ENCODE measurements at places on chromosomes 5 and 9.

DNA sequence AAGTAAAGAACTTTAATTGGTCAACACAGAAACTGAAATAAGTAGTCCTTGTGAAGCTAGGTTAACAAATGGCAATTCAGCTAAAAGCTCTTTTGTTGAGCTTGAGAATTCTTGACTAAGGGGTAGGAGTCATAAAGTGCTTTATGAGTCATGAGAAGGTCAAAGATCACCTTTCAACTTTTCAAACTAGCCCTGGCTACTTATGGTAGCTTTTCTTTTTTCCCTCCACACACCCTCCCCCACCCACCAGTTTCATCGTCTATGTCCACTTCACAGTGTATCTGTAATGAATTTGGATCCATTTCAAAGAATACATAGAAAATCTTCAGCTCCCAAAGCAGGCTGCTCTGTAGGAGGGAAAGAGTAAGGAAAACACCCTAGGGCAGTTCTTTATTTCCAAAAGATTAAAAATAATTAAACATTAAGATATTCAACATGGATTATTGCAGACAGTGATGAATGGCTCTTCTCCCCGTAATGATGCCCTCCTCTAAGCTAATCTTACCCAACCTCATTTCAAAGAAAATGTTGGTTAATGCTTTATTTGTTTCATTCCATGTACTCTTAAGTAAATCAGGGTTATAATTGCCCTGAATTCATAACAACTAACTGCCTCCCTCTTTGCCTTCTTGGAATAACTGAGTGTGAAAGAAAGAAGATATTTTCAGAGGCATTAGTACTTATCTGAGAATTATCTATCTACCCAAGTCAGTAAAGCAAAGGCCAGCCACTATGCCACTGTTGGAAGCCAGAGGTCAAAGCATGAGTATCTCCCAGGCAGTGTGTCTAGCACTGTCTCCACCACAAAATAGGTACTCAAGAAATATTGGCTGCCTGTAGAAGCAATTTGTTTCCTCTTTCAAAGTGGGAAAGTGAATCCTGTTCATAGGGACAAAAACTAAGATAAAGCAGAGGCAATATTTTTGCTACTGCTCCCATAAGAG, 290.6 kb downstream of the PIK3R1 start:
- peak; percentile 82 for DNase-seq

- DNase-seq: no peak
Observed at GRCh38 chr9:127221695-127222094, 42.9 kb upstream of the GARNL3 start.

- DNase-seq: no peak
Observed at GRCh38 chr9:91816356-91816755, 133.7 kb downstream of the ROR2 start.

DNA sequence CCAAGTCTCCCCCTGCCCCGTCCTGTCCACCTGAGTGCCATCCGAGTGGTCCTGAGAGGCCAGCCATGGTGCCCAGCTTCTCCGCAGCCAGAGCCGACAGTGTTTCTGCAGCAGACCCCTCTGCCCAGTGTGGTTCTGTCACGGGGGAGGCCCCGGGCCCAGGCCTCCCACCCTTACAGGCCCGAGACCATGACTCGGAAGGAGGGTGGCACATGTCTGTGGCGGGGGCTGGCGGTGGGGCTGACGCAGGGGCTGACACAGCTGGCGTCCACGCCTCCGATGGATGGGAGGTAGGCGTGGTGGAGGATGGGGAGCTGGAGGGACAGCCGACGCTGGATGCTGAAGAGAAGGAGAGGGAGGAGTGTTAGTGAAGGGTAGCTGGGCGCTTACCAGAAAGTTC, 35.0 kb upstream of the TBC1D2 start:
- DNase-seq: no peak

DNA sequence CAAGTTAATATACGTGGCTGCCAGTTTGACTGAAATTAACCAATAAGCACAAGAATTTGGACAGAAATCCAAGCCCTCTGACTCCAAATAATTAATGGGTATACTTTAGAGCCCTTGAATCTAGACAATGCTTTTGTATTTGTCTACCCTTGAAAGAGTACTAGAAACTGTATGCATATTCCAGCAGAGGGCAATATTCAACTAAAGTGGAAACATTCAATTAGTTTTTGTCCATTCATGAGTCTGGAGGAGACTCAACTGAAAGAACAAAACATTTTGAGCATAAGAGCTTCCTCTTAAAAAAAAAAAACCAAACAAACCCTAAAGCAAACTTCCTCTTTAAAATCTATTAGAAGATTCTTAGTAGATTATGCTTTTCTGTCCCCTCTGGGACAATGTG, 157.8 kb downstream of the ARHGEF28 start:
- peak; percentile 48 for DNase-seq

DNA sequence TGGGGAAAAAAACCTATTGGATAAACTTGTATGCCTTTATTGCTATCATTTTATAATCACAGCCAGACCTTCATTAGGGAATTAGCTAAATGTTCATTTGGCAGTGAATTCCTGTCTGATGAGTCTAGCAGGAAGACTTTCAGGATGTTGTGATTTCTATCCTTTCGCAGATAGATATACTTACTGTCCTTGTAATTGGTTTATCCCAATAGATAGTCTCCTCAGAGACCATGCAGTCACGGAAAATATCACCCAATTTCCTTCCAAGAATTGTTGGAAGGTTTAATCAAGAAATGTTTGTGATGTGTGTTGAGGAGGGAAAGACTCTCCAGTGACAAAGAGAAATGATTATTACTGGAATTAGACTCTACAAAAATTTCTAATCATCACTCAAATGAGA, 1937.9 kb upstream of the WWC1 start:
- DNase-seq: no peak

- DNase-seq: no peak
Observed at GRCh38 chr5:149207831-149208230, 63.8 kb upstream of the AFAP1L1 start.

DNA sequence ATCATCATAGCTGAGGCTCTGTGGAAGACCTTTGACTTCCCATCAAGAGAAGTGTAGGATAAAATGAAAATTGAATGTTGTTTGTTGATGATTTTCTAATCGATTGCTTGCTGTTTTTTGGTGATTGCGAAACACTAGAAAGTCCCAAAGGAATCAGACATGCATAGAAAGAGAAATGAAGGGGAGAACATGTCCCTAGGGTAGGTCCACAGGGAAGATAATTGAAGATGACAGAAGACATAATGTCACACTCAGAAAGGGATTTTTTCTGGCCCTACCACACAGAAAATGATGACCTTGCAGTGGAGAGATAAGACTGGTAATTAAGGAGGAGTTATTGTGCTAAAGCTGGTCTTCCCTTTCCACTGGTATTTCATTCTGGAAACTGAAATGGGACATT, 62.8 kb downstream of the INSYN2B start:
- no peak for DNase-seq

DNA sequence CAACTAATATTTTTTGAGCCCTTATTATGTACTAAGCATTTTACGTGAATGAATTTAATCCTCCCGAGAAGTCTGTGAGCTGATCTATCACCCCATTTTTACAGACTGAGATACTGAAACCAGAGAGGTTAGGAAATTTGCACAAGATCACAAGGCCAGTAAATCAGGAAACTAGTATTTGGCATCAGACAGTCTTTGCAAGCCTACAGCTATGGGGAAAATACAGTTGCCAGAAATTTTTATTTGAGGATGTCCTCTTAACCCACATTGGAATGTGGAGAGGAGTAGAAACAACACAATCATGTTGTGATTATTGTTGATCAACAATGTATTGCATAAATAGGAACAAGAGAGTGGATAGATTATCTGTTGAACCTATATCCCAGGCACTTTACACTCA, 2.3 kb upstream of the SLC46A2 start:
- DNase-seq: no peak

DNA sequence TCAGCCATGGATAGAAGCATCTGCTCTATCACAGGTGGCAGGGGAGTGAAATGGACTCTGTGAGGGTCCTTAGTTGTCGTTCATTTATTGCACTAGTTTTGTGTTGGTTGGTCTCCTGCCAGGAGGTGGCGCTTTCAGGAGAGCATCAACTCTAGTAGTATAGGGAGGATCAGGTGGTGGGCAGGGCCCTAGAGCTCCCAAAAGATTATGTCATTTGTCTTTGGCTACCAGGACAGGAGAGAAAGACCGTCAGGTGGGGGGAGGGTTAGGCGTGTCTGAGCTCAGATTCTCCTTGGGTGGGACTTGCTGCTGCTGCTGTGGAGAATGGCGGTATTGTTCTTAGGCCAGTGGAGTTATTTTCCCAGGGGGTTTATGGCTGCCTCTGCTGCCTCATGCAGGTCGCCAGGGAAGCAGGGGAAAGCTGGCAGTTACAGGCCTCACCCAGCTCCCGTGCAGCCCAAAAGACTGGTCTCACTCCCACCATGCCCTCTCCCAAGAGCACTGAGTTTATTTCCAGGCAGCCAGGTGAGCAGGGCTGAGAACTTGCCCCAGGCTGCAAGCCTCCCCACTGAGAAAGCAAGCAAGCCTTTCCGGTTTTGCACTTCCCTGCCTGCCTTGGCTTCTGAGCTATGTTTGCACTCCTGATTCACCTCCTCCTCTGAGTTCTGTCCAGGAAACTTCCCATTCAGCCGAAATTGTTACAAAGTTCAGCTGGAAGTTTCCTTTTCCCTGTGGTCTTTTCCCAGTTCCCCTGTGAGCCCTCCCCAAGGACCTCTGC, 317.3 kb downstream of the TAF11L14 start:
- no peak for DNase-seq

DNA sequence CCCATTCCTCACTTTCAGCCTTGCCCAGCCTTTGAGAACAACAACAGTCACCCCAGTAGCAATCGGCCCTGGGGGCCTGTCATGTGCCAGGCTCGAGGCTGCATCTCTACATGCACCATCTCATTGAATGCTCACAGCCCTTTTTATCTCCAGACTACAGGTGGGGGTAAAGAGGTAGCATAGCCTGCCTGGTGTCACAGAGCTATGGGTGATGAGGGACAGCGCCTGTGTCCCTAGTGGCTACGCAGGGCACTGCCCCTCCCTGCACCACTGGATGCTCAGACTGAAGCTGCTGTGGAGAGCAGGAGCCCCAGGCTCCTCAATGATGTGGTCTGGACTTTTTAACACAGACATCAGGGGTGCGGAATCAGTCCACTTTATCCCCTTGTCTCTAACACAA, 2.8 kb downstream of the CAMK2A start:
- DNase-seq: no peak

DNA sequence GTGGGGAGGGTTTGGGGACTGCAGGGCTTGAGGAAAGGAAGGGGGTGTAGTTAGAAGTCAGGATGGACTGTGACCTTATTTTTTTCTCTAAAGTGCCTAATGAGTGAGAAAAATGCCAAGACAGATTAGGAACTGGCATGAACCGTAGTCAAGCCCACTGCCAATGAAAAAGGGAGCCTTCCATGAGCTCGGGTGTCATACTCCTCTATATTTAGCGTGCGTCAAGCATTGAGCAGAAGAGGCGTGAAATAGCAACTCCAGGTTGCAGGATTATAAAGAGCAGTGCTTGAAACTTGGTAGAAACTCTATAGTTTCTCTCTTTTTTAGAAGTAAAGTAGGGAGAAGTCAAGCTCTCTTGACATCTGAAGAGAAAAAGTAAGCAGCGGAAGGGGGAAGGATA, 1.8 kb downstream of the SGCD start:
- DNase-seq: no peak

DNA sequence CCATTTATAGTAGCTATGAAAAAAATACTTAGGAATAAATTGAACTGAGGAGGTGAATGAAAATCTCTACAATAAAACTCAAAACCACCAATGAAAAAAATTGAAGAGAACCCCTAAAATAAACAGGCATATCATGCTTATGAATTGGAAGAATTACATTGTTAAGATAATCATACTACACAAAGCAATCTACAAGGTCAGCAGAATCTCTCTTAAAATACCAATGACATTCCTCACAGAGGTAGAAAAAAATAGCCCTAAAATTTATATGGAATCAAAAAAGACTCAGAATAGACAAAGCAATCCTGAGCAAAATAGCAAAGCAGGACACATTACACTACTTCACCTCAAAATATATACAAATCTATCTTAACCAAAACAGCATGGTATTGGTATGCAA, 23.2 kb downstream of the PRDM9 start:
- DNase-seq: no peak

DNA sequence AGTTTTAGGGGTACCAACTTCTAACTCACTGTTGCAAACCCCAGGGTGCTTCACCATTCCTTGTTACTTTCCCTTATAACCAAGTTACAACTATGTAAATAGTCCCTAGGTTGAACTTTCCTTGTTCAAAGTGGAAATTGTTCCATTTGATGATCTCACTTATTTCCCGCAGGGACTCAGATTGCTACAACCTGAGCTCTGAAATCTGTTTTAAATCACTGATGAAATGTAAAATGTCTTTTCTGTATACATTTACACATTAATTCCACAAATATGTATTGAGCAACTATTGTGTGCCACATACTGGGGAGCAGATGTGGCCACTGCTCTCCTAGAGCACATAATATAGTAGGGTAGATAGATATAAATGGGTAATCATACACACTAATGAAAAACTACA, 69.1 kb upstream of the TARS1 start:
- peak; percentile 84 for DNase-seq

DNA sequence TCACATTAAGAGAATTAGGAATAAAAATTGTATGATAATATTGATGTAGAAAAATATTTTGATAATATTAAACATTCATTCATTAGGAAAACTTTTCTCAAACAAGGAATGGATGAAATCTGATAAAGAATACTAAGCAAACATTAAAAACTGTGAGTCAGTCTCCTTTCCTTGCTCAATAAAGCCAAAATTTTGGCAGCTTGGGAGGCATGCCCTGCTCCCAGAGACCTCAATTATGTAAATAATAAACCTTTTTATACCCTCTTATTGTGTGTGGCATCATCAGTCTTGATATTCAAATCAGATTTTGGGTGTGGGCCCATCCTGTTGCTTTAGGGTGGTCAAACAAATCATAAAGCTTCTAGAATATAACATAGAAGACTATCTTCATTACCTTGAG, 36.6 kb upstream of the CCL21 start:
- DNase-seq: no peak

GRCh38 chr5:61771808-61772207, 439.8 kb downstream of the ZSWIM6 start:
- no peak for DNase-seq

DNA sequence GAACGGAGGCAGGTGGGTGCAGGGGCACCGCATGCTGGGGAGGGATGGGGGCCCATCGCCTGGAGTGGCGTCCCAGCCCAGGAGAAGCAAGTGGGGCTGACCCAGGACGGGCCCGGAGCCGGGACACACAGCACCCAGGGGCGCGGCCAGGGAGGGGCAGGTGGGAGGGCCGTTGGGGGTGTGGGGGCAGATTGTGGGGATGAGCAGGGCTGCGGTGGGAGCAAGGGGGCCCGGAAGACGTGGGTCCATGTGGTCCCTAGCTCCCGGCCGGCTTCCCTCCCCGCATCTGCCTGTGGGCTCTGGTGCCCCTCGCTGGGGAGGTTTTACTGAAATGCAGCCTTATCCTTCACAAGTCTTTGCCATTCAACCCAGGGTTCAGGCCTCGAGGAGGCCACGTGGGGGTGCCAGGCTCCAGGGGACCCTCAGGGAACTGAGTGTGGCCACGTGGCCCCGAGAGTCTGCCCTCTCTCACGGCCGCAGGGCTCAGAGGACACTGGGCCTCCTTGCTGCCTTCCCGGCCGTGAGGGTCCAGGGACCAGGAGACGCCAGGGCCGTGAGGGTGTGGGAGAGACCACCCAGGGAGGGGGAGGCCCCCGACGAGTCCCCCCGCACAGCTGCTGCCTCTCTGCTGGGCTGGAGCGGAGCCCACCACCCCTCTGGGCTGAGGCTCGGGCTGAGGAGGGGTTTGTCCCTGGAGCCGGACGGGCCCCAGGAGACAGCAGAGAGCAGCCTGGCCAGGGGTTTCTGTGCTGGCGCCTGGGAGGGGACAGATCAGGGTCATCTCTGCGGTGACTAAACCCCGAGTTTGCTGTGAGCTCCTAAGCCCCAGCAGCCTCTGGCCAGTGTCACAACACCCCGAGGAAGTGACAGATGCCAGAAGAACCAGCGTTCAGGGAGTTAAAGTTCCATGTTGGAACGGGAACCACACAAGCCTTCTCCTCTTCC, 35.2 kb downstream of the SLC9A3 start:
- DNase-seq: no peak

Data from astrocyte of the spinal cord (primary cell).